ENCODE measurements at places on chromosomes 3 and 15.

- no peak for DNase-seq
Measured at GRCh38 chr15:83064859-83065258, 2.2 kb downstream of the BTBD1 start.

DNA sequence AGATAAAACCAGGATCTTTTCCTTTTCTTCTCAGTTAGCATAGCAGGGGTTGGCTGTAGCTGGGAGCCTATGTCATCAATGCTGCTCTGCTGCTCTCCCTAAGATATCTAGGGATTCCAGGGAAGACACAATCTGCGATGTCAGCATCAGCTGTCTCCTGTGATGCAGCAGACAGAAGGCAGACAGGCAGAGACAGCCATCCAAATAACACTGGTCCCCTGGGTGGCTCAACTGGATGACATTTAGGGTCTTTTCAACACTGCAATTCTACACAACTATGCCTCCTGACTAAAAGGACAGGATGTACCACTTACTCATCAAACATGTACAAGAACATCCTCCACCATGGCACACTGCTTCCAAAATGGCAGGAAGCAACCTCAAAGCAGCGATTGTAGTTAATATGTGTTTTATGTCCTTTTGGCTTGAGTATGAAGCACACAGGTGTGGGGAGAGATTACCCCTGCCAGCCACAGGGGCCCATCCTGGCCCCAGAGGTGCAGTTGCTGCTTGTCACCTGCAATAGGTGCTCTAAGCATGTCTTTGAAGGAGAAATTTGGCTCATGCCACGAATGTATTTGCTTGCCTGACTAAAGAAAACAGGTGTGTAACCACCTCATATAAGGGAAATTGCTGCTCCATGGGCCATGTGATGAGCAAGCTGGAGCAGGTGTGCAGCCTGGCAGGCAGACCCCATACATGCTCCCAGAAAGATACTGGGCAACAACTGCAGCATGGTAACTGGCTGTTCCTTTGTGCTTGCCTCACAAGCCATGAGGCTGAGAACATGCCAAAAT lies 357.8 kb downstream of the VPS13C start:
- DNase-seq: no peak

GRCh38 chr15:66777054-66777453 lies 75.0 kb downstream of the SMAD6 start:
- DNase-seq: no peak

DNA sequence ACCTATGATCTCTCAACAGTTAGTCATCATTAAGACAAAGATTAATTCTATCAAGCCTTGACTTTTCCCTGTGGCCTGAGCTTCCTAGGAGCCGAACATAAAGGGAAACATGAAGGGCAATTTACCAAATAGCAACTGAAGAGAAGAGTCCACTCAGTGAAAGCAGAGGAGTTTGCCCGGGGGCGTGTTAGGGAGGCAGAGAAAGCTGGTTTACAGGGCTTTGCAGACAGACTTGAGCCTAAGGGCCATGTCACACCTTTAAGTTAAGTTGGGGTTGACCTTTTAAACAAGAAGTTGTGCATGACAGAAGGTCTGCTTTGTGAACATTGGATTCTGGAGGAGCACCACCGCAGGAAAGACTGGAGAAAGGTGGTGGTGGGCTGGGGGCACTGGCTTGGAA lies 701.8 kb upstream of the CFAP20DC start:
- no peak for DNase-seq

GRCh38 chr15:68552773-68553172 lies 26.0 kb upstream of the CORO2B start:
- no peak for DNase-seq

GRCh38 chr15:50219820-50220219 lies 37.8 kb downstream of the SLC27A2 start:
- DNase-seq: no peak

- no peak for DNase-seq
Measured at GRCh38 chr15:63396152-63396928, 14.7 kb upstream of the CA12 start.

- no peak for DNase-seq
Measured at GRCh38 chr3:66298591-66298990, 77.8 kb downstream of the SLC25A26 start.

DNA sequence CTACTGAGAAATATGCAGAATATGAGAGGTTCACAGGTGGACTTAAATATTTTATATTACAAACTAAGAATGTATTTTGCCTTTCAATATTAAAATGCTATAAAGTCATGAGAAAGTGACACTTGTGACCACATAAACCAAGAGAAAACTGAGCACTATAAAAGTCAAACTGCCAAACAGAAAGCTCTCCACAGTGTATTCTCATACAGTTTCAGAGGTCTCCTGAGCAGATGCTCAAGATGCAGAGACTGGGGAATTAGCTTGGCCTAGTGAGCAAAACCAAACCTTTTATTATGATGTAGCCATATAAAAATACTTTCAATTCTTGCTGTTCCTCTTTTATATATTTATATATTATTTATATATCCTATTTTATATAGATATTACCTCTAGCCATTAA lies 227.8 kb downstream of the TBC1D5 start:
- no peak for DNase-seq

DNA sequence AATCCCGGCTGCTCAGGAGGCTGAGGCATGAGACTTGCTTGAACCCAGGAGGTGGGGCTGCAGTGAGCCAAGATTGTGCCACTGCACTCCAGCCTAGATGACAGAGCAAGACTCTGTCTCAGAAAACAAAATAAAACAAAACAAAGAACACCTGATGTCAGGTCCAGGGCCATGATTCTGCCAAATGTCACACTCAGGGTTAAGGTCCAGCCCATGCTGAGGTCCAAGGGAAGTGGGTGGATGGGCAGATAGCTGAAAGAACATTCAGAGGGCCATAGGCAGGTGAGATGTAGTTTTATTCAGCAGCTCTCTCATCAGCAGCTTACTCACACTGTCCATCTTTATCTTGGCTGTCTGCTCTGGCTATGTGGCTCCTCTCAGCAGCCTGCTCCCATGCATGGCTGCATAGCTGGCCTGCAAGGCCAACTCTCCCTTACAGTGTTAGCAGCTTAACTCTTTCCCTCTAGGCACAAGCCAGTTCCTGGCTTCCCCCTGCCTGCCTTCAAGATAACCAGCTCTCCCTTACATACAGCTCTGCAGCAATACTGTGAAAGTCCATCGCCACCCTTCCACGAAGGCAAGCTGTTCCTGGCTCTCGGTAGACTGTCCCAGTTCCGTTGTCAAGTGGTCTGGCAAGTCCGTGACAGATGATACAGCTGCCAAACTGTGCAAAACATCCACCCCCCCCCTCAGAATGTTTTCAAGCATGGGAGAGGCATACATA lies 62.4 kb upstream of the SIAH2 start:
- no peak for DNase-seq

GRCh38 chr3:101643861-101644613 lies 32.9 kb downstream of the ZBTB11 start:
- peak; percentile 82 for DNase-seq

GRCh38 chr3:141109751-141110150 lies 58.6 kb downstream of the SPSB4 start:
- DNase-seq: no peak

DNA sequence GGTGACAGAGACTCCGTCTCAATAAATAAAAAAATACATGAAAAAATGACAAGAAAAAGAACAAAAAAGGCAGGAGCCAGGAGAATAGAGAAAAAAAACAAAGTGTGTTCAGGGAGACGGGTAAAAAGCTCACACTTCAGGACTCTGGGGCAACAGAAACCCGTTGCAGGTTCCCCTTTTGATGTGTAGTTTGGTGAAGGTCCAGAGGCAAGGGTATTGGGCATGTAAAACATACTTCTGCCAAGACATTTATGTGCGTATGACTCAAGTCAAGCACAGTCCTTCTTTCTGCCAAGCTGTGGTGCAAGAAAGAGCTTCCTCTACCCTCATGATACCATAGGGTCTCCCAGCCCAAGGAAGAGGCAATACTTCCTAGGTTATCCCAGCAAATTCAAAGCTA lies 33.4 kb upstream of the STRIT1 start:
- no peak for DNase-seq

GRCh38 chr3:125322166-125322565 lies 53.0 kb downstream of the ZNF148 start:
- no peak for DNase-seq

DNA sequence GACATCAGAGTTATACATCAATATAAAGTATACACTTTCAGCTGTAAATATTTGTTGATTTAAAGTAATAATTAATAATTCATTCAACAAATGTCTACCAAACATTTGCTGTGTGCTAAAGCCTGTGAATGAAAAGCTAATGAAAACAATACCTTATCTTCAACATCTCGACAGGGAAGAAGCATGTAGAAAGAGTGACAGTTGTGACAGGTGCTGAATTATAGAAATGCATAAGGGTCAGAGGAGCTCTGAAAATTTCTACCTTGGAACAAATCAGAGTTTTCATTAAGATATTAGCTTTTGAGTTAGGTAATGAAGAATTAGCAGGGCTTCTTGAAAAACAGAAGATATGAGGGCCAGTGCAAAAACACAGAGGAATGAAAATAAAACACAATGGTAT lies 739.2 kb downstream of the VGLL3 start:
- no peak for DNase-seq

DNA sequence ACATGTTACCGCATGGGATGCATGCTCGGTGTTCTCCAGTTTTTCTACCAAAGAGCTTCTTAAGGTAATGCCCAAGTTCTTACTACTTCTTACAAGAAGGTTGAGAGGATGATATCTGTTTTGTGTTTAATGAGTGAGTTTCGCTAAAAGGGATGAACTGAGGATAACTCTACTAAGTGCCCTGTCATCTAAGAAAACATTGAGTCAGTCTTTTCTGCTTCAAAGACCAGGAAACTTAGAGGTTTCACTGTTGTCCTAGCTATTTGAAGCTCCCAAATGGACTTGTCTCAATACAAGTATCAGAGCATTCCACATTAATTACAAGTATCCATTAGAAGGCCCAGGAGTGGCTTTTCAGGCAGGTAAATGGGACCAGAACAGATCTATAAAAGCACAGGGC lies 296.2 kb downstream of the KBTBD8 start:
- DNase-seq: no peak

DNA sequence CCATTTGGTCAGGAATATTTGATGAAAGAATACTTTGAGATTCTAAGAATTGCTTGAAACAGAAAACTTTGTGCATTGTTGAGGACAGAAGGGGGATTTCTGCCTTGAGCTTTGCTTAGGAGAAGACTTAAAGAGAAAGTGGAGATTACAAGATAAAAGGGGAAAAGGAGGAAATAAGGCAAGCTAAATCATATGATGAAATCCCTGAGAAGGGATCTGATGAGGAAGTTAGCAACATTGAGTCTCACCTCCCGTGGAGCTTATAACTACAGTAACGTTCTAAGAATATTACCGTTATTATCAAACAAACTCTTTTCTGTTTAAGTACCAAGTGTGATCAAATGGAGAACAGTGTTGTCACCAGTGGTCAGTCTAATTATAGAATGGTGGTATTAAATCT lies 414.7 kb upstream of the NAALADL2 start:
- DNase-seq: no peak

DNA sequence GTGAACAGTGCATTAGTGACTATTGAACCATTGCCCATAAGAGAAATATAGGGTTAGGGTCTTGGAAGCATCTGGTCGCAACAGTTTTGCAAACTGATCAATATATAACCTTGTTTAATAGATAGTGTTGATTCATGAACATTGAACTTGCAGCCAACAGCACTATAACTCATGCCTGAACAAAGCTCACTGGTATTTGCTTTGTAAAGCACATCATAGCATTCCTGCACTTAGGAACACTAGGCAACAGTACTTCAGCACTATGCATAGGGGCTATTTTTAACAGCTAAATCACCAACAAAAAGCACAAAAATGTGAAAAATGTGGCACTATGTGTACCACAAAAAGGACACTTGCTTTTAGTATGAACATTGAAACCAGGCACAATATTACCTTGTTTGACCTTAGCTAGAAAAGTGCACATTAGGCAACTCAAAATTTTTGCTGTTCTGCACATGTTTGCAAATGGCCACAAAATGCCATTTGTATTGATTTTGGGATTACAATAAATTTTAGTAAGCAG lies 68.0 kb downstream of the OXNAD1 start:
- no peak for DNase-seq

DNA sequence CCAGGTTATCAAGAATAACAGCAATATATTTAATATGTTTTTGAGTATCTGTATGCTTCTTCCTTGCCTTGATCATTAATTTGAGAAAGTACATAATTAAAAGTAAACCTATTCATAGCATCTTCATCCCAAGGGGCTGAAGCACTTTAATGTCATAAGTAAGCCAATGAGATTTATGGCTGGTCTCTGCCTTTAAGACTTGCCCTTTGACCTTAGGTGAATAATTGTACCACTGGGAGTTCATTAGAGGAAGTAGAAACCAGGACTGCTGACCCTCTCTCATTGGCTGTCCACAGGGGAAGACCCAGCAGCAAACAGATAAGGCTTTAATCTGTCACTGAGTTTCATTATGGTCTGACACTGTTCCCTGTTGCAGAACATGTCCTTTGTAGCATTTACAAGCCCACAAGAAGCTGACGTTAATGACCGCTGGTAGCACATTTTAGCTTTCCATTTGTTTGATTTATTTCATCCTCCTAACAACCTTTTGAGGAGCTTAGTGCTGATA lies 16.3 kb upstream of the ERC2 start:
- DNase-seq: no peak

- DNase-seq: no peak
Measured at GRCh38 chr3:58072052-58072762, 64.0 kb downstream of the FLNB start.

- no peak for DNase-seq
Measured at GRCh38 chr3:167866331-167866730, 130.8 kb downstream of the SERPINI1 start.

DNA sequence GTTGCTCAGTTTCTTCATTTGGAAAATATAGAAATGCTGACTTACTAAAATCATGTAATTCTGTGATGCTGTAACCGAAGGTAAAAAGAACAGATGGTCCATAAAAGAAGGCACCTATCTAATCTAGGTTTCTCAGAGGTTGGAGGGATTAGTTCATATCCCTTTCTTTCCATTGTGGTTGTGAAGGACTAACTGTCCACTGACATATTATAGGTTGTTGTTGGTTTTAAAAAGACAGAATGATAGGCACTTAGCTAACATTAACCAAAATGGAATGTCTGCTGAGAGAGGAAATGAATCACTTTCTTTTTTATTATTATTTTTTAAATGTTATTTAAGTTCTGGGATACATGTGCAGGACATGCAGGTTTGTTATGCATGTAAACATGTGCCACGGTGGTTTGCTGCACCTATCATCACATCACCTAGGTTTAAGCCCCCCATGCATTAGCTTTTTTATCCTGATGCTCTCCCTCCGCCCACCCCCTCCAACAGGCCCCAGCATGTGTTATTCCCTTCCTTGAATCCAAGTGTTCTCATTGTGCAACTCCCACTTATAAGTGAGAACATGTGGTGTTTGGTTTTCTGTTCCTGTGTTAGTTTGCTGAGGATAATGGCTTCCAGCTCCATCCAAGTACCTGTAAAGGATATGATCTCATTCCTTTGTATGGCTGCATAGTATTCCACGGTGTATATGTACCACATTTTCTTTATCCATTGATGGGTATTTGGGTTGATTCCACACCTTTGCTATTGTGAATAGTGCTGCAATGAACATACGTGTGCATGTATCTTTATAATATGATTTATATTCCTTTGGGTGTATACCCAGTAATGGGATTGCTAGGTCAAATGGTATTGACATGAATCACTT lies 45.8 kb downstream of the ALDH1A2 start:
- DNase-seq: no peak

GRCh38 chr15:98787194-98787593 lies 138.9 kb downstream of the IGF1R start:
- no peak for DNase-seq

Measured in CD4-positive, alpha-beta T cell treated with Interferon alpha-2 for 1 hour (primary cell).